ENCODE measurements at places on chromosomes 3 and 15.

DNA sequence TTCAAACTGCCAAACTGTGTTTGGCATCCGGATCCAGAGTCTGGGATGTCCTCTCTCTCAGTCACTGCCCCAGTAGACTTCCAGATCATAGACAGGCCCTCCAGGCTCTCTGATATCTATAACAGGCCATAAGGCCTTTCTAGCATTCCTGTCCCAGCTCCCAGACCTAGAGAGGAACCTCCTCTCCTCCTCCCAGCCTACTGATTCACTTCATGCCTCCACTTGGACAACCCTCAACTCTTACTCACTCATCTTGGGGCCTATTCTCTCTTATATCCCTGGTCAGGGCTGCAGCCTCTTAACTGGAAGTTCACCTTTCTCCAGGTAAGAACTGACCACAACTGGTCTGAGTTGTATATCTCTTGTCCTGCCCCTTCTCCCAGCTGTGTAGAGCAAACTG lies 253.7 kb upstream of the TRIM42 start:
- DNase-seq: no peak

DNA sequence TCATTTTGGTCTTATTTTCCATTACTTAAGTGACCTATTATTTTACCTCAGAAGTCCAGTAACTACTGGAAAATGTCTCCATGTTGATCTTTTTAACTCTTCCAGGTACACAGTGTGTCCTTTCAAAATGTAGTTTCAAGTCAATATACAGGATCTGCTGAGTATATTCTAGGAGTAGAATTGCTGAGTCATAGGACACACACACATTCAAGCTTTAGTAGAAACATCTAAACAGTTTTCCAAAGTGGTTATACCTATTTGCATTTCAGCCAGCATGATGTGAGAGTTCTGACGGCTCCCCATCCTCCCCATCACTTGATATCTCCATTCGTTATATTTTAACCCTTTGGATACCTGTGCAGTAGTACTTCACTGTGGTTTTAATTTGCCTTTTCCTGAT lies 271.9 kb downstream of the MCTP2 start:
- DNase-seq: no peak

GRCh38 chr3:123980539-123980938 lies 11.4 kb downstream of the ROPN1 start:
- no peak for DNase-seq

- DNase-seq: no peak
Observed at GRCh38 chr3:182937293-182938051, 42.9 kb downstream of the DCUN1D1 start.

DNA sequence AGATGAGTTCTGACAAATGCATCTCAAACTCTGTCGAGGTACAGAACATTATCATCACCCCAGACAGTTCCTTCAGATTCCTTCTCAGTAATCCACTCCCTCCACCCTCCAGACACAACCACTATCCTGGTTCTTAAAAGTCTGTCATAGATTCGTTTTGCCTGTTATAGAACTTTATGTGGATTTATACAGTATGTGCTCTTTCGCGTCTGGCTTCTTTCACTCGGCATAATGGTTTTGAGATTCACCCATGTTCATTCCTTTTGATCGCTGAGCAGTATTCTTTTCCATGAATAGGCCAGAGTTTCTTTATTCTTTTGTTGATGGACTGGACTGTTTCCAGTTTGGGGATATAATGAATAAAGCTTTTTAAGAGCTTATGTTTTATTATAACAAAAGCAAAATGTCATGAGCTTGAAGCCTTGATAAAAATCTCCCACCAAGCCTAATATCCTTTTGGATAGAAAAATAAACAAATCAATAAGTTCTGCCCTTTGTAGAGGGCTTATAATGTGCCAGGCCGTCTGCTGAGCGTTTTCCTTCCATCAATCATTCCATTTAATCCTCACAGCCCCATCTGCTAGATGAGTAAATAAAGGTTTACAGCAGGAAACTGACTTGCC lies 21.3 kb upstream of the RFTN1 start:
- DNase-seq: no peak

DNA sequence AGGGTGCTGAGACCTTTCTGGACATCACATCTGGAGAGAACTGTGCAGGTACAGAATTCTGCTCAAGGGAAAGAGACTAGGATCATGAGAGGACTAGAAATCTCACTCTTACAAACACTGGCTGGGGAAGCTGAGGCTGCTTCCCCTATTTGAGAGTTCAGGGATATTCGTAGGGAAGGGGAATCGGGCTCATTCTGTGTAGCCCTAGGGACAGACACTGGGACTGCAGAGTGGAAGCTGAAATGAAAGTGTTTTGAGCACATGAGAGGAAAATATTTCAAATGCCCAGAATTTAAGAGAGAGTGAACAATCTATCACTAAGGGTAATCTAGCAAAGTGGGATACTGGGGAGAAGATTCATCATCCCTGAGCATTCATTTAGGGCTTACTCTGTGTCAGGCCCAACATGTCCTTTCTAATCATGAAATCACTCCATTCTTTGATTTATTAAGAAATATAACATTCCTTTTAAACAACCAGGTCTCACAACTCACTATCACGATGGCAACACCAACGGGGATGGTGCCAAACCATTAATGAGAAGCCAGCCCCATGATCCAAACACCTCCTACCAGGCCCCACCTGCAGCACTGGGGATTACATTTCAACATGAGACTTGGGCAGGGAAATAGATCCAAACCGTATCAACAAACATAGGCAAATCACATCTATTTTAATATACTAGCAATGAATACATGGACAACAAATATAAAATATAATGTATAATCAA lies 63.0 kb downstream of the CPN2 start:
- DNase-seq: no peak

- DNase-seq: peak; percentile 16
Observed at GRCh38 chr3:122975924-122976293, 51.7 kb downstream of the SEMA5B start.

DNA sequence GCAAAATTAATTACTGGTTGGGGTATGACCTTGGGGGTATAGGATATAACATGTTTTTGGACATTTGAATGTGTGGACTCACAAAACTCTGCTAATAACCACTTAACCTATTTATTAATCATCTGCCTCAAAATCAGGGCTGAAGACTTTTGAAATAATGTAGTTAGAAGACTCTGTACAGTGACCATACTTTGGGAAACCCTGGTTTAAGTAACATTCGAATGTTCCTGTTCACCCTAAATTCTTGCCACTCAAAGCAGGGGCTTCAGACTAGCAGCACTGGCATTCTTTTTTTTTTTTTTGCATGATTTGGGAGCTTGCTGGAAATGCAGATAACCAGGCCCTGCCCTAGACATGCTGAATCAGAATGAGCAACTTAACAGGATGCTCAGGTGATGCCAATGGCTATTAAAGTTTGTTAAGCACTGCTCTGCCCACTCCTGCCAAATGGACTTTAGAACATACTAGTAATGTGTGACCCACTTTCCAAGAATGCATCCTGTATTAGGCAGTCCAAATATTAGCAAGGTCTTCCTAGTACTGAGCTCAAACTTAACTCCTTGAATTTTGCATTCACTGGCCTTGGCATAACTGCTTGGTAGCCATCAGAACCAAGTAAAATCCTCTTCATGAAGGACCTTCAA lies 12.7 kb upstream of the ST3GAL6 start:
- no peak for DNase-seq

DNA sequence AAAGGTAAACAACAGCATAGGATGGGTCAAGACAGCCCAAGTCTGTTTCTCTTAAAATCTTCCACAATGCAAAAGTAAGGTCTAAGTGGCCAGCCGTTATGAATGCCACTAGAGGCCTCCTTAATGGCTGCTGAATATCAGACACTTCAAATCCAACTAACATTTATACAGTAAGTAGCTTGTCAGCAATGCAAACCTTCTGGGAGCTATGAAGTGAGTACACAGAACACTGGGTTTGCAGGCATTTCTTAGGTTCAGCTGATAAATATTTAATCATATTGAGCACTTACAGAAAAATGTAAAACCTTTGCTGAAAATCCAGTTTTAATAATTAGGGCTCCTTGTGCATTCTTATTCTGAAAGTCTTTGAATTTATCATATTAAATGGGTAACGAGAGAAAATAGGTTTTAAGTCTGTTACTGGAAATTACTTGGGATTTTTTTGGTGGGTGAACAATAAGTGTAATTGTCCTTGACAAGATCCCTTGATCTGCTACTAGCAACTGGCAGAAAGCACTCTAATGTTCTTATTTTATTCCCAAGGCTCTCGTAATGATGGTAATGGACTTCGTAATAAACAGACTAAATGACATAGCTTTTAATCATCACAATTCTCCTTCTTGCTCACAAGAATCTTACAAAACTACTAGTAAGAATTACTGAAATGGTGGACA lies 141.7 kb upstream of the GPR149 start:
- DNase-seq: no peak

GRCh38 chr3:13896473-13897154 lies 16.7 kb upstream of the WNT7A start:
- DNase-seq: peak; percentile 60

DNA sequence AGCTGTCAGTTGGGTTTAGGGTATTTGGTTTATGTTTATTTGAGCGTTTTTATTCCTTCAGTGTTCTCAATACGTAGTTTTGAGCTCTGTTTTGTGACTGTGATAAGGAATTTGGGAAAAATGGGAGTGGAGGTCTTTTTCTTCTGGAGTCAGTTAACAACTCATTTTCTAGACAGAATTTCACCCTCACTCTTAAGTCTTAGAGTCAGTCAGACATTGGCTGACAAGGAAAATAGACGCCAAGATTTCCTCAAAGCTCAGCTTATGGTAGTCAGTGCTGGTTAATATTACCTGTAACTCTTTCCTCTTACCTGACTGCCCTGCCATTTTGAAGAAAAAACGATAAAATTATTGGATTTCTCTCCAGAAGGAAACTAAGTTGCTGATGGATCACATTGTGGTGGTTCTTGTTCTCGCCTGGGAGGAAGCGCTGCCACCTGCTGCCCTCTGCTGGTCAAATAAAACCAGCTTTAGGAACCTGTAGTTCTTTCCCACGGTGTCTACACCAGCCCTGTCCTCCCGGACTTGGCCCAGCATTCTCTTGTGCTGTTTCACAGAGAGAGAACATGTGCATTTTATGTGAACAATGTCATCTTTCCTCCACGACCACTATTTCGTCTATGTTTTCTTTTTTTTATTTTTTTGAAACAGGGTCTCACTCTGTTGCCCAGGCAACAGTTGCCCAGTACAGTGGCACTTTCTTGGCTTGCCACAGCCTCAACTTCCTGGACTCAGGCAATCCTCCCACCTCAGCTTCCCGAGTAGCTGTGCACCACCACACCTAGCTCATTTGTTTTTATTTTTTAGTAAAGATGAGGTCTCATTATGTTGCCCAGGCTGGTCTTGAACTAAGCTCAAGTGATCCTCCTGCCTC lies 41.4 kb upstream of the UMPS start:
- DNase-seq: peak; percentile 59

GRCh38 chr15:82393671-82394070 lies 35.9 kb upstream of the GOLGA6L9 start:
- DNase-seq: no peak

- DNase-seq: no peak
Observed at GRCh38 chr15:63353261-63353660, 28.4 kb downstream of the CA12 start.

GRCh38 chr3:121295979-121296378 lies 249.8 kb downstream of the POLQ start:
- DNase-seq: no peak

DNA sequence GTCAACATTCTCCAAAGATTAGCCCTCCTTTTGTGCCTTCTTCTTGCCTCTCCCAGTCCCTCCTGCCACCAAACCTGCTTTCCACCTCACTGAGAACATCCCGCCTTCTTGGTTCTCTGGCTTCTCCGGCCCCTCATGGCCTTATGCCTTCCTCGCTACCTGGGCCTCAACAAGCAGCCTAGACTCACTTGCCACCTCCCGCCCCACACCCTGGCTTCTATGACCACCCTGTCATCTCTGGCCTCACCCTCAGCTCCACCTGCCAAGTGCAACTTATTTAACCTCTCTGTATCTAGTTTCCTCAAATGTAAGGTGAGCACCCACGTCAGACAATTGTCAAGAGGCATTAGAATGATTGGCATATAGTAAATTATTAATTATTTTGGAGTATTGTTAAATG lies 68.8 kb upstream of the MEX3B start:
- DNase-seq: no peak

DNA sequence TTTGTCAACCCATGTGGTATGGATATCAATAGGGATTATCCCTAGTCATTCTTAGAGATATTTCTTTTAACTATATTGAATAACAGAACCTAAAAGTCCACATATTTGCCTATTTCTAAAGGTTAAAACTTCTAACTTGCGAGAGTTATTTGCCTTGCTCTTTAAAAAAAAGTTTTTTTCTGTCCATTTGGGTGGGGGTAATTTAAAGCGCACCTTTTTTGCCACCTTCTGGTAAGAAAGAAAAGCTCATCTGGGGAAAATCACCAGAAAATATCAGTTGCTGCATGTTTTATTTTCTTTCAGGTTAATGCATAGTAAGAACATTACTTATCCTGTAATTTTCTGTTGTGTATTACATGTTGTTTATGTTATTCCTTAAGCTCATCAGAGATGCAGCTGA lies 242.0 kb upstream of the GOLGA6L4 start:
- DNase-seq: no peak

- DNase-seq: no peak
Observed at GRCh38 chr3:2510591-2511145, 412.0 kb downstream of the CNTN4 start.

DNA sequence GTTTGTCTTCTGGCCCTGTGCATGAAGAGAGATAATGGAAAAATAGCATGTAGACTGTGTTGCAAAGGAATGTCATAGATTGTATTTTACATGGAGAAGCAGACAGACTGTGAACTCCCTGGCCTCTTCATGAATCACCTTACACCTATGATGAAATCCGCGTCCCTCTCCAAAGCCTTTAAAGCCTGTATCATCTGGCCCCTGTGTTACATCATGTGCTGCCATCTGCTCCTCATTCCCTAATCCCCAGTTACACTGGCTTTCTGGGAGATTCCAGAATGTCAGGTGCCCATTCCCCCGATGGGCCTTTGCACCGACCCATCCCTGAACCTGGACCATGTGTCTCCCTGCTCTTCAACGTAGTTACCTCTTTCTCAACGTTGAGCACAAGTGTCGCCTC lies 190.8 kb downstream of the ADAMTSL3 start:
- no peak for DNase-seq

GRCh38 chr3:61780016-61780415 lies 218.6 kb downstream of the PTPRG start:
- DNase-seq: no peak

- no peak for DNase-seq
Observed at GRCh38 chr15:73684581-73685455, 635 bp downstream of the CD276 start.

GRCh38 chr15:63532307-63532744 lies 27.9 kb downstream of the USP3 start:
- DNase-seq: no peak

GRCh38 chr3:10508619-10509260 lies 3.4 kb upstream of the ATP2B2 start:
- no peak for DNase-seq

DNA sequence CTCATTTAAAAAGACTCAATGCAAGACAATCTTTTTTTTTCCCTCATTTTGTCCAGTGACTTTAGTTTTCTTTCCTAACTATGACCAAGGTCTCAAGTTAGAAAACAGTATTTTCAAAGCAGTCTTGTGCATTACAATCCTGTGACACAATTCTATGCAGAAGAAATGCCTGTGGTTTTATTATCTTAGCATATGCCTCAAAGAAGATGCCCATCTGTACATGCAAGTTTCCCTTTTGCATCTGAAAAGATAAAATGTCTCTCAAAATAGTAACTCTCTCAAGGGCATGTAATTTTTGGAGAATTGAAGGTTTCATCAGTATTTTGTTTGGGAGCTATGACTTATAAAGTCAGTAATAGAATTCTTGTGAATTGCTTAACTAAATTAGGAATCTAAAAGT lies 292.0 kb upstream of the SUCLG2 start:
- no peak for DNase-seq

GRCh38 chr3:124890573-124891190 lies 3.5 kb upstream of the ITGB5 start:
- no peak for DNase-seq
